ENCODE measurements at places on chromosomes 4 and X.
A peak's percentile ranks its signal among the peaks of the same experiment; 100 is the strongest.

- H3K27me3 ChIP-seq, result no peaks in the 10 kb centered on the region
- no peak for DNase-seq
- no peak overlapping the region for H3K27ac ChIP-seq
- no peaks in the 10 kb centered on the region for H3K4me1 ChIP-seq
- H3K36me3 ChIP-seq, result peaks cover 44% of the 10 kb centered on the region
Measured at GRCh38 chr4:13567125-13567524, 22.8 kb upstream of the NKX3-2 start.

DNA sequence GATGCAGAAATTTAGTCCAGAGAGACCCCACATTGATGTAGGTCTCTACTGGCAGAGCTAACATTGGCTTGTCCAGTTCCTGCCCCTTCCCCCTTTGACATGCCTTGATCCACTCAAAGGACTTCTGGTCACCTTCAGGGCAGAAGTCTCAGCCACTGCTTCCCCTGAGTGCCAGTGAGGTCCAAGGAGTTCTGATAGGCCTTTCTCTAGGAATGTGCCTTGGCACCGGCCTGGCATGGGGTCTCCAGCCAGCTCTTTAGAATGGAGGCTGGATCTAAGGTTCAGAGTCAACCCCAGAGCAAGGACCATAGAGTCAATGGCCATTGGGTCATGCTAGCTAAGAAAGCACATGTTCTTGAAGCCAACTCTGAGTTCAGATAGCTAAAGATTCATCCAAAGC lies 88.6 kb upstream of the PJA1 start:
- H3K4me3 ChIP-seq, result no peak overlapping the region
- no peak for DNase-seq
- no peak overlapping the region for H3K27ac ChIP-seq
- H3K36me3 ChIP-seq, result no peaks in the 10 kb centered on the region
- H3K27me3 ChIP-seq, result peaks cover 63% of the 10 kb centered on the region

GRCh38 chrX:68146054-68146453 lies 287.2 kb downstream of the OPHN1 start:
- no peaks in the 10 kb centered on the region for H3K4me1 ChIP-seq
- H3K27me3 ChIP-seq, result peaks cover 29% of the 10 kb centered on the region
- no peak overlapping the region for H3K27ac ChIP-seq
- H3K36me3 ChIP-seq, result no peaks in the 10 kb centered on the region
- H3K4me3 ChIP-seq, result no peak overlapping the region

DNA sequence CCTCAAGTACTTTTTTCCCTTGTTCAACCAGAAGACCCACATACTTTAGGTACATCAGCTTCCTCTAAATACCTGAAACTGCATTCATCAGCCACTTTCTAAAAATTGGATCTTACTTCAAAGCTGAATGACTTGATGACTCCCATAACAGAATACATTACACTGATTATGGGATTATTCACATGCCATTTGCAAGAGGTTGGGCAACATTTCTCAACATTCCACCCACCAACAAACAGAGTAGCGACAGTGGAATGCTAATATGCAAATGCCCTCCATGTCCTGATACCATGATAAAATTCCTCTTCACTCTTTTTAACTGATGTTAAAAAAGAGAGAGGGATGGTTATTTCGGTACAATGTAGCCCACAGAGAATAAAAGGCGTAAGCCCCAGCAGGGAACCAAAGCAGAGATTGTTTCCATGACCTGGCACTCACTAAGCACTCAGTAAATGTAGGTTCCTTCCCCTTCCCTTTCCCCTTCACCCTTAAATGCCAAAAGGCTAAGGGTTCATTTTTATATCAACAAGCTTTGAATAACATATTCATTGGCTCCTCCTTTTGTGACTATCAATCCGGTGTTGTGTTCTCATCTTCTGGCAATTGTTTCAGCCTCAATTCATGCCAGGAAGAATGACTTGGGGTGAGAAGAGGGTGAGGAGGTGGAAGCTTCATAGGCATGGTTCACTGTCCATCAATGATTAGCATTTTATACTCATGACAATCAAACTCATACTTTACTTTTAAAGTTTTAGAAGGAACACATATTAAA lies 317.2 kb downstream of the DHX15 start:
- peak overlapping the region; percentile 54 for H3K27ac ChIP-seq
- peaks cover 12% of the 10 kb centered on the region for H3K4me1 ChIP-seq
- H3K36me3 ChIP-seq, result no peaks in the 10 kb centered on the region
- H3K27me3 ChIP-seq, result no peaks in the 10 kb centered on the region
- peak; percentile 36 for DNase-seq

- H3K4me3 ChIP-seq, result no peak overlapping the region
- peaks cover 12% of the 10 kb centered on the region for H3K4me1 ChIP-seq
- DNase-seq, result peak; percentile 69
- H3K27me3 ChIP-seq, result no peaks in the 10 kb centered on the region
- peaks cover 26% of the 10 kb centered on the region for H3K36me3 ChIP-seq
- no peak overlapping the region for H3K27ac ChIP-seq
Measured at GRCh38 chr4:8221476-8221875, 22.4 kb downstream of the SH3TC1 start.

DNA sequence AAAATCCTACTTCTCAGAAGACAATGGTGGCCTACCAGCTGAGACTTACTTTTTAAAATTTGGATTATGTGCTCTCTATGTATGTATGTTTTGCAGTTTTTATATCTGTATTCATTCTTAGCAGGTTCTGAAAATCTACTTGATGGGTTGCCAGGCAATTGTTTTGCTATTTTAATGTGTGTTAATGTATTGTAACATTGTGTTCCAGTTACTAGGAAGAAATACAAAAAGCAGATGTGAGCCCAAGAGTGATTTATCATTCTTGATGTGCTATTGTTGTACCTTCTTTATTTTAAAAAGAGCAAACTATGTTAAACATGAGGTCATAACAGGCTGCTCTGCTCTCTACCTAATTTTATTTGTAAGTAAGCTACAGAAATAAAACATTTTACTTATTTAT lies 81.9 kb downstream of the REPS2 start:
- H3K4me1 ChIP-seq, result peaks cover 23% of the 10 kb centered on the region
- H3K4me3 ChIP-seq, result no peak overlapping the region
- no peak for DNase-seq
- H3K27ac ChIP-seq, result peak overlapping the region; percentile 63
- peaks cover 54% of the 10 kb centered on the region for H3K27me3 ChIP-seq

GRCh38 chr4:88675543-88675942 lies 22.1 kb downstream of the NAP1L5 start:
- no peak for DNase-seq
- peaks cover 77% of the 10 kb centered on the region for H3K36me3 ChIP-seq
- H3K27ac ChIP-seq, result no peak overlapping the region
- no peak overlapping the region for H3K4me3 ChIP-seq

GRCh38 chrX:46837558-46838485 lies 979 bp downstream of the RP2 start:
- peak overlapping the region; percentile 90 for H3K27ac ChIP-seq
- DNase-seq, result peak; percentile 53
- peaks cover 7% of the 10 kb centered on the region for H3K27me3 ChIP-seq
- peak overlapping the region; percentile 92 for H3K4me3 ChIP-seq

- peaks cover 6% of the 10 kb centered on the region for H3K4me1 ChIP-seq
- H3K27me3 ChIP-seq, result no peaks in the 10 kb centered on the region
- H3K36me3 ChIP-seq, result no peaks in the 10 kb centered on the region
- H3K4me3 ChIP-seq, result no peak overlapping the region
- no peak overlapping the region for H3K27ac ChIP-seq
Measured at GRCh38 chr4:101415962-101416361, 68.6 kb upstream of the PPP3CA start.

DNA sequence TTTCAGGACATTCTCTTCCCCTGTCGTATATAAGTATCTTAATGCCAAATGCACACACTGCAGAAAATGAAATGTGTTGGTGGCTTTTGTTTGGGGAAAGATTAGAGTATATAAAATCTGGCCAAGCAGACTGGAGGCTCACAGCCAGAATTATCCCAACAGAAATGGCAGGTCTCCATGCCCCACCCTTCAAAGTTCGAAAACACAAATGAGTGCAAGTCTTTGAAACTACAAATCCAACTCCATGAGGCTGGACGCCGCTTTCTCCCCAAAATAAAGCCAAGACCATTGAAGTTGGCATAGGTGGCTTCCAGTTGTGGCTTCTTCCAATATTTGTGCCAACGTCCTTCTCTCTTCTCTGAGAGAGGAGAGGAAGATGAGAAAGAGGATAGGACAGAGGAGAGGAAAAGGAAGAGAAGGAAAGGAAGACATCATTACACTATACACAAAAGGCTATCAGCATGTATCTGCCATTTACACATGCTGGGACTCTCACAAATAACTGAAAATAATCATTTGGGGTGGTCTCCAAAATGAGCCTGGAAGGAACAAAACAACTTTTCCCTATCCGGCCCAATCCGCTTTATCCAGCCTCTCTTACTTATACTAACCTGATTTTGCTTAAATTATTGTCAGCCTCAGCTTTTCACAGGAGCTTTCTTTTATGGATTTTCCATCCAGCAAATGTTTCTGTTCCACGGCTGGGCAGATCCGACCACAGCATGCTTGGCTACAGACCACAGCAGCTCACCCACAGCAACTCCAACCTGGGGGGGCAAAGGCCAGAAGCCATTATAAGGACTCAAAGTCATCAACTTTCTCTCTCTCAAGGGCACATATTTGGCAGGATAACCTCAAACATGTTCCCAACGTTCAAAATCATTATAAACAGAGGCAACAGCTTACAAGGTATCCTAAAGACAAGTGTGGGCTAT lies 71.7 kb downstream of the APBB2 start:
- no peaks in the 10 kb centered on the region for H3K27me3 ChIP-seq
- H3K4me1 ChIP-seq, result peaks cover 52% of the 10 kb centered on the region
- peak overlapping the region; percentile 93 for H3K27ac ChIP-seq
- peak overlapping the region; percentile 56 for H3K4me3 ChIP-seq

- no peak overlapping the region for H3K4me3 ChIP-seq
- no peak for DNase-seq
- H3K4me1 ChIP-seq, result no peaks in the 10 kb centered on the region
- no peak overlapping the region for H3K27ac ChIP-seq
- H3K36me3 ChIP-seq, result no peaks in the 10 kb centered on the region
Measured at GRCh38 chr4:7524064-7524682, 89.4 kb upstream of the PSAPL1 start.

DNA sequence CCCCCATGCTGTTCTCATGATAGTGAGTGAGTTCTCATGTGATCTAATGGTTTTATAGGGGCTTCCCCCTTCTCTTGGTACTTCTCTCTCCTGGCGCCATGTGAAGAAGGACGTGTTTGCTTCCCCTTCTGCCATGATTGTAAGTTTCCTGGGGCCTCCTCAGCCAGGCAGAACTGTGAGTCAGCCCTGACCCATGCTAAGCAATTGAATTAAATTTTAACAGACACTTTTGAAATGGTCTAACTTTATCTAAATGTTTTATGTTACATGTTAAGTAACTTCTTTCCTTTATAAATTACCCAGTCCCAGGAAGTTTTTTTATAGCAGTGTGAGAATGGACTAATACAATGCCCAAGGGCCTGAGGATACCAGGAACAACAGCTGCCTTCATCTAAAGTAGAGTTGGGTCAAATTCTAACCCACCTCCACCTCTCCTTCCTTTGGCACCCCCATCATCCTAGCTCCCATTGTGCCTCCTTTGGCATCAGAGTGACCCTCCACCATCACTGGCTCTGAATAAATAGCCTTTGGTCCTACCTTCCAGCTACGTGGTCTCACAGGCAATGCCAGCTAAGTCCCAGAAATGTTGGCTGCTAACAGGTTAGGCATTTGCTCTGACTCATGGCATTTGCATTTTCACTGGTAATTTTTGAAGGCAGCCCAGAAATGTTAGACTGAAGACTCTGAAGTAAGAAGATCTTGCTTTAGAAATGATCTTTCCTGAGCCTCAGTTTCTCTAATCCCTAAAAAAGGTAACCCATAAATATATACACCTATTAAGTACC lies 182.1 kb downstream of the MOSPD2 start:
- DNase-seq, result no peak
- peaks cover 26% of the 10 kb centered on the region for H3K27me3 ChIP-seq
- H3K4me3 ChIP-seq, result no peak overlapping the region
- H3K36me3 ChIP-seq, result no peaks in the 10 kb centered on the region

Measured in MCF 10A (cell line).